Small intestine (tissue), 16 donors: ENCODE measurements at places on chromosomes 5 and 9. TPM values are rescaled to one million over a fixed set of nuclear protein-coding genes. Genes with fewer than 3 reads are reported as not detected.

RORB gene
- polyA plus RNA-seq: 0.04 TPM

IFNK gene
- not detected for polyA plus RNA-seq

ARHGAP26 gene
- polyA plus RNA-seq: 10.7 TPM

TGFBR1 gene
- polyA plus RNA-seq: 16.2 TPM

SPATA31A1 gene
- not detected for polyA plus RNA-seq

KDM3B gene
- polyA plus RNA-seq: 63.2 TPM

SLC6A18 gene
- polyA plus RNA-seq: not detected

IRX4 gene
- polyA plus RNA-seq: not detected

SLC6A3 gene
- 0.03 TPM for polyA plus RNA-seq

ZNF883 gene
- 0.27 TPM for polyA plus RNA-seq

ECPAS gene
- 25.3 TPM for polyA plus RNA-seq

AGXT2 gene
- 0.31 TPM for polyA plus RNA-seq

SLC1A3 gene
- 4.8 TPM for polyA plus RNA-seq

TEX10 gene
- polyA plus RNA-seq: 4.5 TPM

TAF1L gene
- polyA plus RNA-seq: not detected

SOX30 gene
- 0.96 TPM for polyA plus RNA-seq

CAMK4 gene
- 3.2 TPM for polyA plus RNA-seq

OSMR gene
- polyA plus RNA-seq: 0.22 TPM

C5orf52 gene
- polyA plus RNA-seq: not detected
